Activated naive CD8-positive, alpha-beta T cell treated with anti-CD3 and anti-CD28 coated beads, Interleukin-2, amount 50 U/mL, for 16 hours (primary cell): ENCODE measurements at places on chromosomes 11 and 22.

DNA sequence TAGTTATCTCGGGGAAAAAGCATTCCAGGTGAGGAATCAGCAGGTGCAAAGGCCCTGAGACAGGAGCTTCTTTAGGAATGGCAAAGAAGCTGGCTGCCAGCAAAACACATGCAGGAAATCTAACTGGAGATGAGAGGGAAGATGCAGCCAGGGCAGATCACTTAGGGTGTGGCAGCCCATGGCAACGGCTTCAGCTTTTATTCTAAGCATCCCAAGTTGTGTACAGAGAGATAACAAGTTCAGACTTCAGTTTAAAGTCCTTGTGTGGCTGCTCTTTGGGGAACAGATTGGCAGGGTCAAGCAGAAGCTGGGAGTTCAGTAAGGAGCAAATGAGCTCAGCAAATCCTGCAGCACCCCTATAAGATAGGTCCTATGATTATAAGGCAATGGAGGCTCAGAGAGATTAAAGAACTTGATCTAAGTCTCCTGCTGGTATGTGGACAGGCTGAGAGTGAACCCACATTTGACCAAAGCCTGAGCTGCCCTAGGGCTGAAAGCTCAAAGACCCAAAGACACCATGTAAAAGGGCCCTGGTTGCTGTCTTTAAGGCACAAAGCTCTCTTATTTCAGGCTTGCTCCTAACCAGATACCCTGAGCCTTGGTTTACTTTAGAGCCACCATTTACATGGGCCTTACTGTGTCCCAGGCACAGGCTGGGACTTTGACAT, 466.8 kb downstream of the SOX6 start:
- DNase-seq, result no peak

GRCh38 chr11:16891165-16891564, 123.0 kb downstream of the PLEKHA7 start:
- no peak for DNase-seq

DNA sequence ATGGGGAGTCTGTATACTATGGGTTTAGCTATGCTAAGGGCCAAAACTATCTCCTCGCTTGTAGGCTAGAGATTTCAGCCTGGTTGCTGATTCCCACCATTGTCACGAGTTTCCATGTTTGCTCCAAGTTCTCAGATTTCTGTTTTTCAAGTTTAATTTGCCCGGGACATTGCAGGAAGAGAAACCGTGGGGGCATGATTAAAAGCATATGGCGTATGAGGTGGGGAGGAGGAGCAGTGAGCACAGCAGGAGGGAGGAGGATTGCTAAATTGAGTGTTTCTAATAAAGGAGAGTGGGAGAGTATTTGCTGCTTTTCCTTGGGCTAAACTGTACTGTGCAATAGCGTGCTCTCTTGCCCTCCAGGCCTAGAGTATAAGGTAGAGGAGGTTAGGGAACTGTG, 558.4 kb downstream of the METTL15 start:
- DNase-seq, result no peak

- DNase-seq, result no peak
These were observed 55.4 kb downstream of the PDE2A start for GRCh38 chr11:72618803-72619202.

DNA sequence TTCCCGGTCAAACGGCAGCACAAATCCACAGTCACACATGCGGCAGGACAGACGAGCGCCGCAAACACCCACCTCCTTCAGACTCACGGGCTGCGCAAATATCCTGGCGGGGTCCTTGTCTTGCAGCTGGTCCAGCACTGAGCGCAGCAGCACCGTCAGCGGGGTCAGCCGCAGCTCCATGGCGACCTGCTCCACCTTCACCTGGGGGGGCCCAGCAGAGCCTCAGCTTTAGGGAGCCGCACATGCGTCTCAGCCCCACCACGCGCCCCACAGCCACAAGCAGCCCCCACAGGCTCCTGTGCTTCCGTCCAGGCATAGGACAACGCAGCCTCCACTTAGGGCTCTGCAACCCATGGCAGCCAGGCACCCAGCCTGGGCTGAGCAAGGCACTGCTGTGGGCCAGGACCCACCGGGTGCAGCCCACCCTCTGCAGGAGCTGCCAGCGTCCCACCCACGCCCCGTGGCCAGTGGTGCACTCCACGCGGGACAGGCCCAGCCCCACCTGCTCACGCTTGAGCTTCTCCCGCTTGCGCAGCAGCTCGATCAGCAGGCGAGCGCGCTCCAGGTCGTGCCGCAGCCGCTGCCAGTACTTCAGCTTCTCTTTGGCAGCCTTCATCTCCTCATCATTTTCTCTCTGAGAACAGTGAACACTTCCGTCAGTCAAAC, 29.1 kb downstream of the BRD1 start:
- DNase-seq, result no peak

DNA sequence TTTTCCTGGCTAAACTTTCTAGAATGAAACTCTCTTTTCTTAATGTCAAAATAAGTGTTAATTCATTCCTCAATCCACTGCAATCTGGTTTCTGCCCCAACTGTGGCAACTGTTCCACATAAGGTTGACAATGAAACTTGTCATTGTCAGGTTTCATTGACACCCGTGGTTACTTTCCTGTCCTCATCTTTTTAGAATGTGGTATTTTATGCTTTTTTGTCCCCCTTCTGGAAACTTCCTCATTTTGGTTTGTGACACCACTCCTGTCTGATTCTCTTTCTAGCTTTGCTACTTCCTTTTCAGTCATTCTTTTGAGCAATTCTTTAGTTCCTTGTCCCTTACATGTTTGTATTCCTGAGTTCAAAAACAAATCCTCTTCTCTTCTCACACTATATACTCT, 7.5 kb upstream of the PDE3B start:
- DNase-seq, result no peak

- DNase-seq, result no peak
These were observed 20.5 kb upstream of the SLC17A6 start for GRCh38 chr11:22317656-22318055.

DNA sequence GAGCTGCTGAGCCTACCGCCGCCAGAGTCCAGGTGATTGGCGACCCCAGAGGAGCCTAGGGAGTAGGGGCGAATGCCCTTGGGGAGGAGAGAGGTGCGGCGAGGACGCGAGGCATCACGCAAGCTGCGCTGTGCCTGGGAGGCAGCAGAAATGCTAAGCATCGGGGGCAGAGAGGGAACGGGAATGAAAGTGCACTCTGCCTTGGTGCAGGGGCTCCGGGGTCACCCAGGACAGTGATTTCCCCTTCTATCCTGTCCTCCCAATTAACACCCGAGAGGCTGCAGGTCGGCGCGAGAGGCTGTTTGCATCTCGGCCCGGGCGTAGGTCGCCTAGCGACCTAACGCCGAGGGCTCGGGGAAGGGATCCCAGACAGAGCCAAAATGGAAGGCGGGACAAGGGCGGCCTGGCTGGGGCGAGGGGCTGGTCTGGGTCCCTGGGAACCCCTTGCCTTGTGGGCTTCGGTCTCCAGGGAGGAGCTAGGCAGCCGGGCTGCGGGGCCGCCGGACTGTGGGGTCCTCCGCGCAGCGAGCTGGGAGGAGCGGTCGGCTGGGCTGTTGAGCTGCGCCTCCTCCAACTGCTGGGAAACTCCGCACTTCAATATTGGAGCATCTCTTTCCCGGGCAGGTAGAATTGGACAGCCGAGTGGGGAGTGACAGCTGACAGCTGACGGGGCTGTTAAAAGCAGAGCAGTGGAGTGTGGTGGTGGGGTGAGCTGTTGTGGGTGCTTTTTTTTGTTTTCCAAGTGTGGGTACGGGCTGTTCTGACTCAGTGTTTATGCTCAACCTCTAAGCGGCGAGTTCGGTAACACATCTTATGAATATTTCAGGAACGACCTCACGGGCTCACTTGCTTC, 657 bp downstream of the ELMOD1 start:
- no peak for DNase-seq

DNA sequence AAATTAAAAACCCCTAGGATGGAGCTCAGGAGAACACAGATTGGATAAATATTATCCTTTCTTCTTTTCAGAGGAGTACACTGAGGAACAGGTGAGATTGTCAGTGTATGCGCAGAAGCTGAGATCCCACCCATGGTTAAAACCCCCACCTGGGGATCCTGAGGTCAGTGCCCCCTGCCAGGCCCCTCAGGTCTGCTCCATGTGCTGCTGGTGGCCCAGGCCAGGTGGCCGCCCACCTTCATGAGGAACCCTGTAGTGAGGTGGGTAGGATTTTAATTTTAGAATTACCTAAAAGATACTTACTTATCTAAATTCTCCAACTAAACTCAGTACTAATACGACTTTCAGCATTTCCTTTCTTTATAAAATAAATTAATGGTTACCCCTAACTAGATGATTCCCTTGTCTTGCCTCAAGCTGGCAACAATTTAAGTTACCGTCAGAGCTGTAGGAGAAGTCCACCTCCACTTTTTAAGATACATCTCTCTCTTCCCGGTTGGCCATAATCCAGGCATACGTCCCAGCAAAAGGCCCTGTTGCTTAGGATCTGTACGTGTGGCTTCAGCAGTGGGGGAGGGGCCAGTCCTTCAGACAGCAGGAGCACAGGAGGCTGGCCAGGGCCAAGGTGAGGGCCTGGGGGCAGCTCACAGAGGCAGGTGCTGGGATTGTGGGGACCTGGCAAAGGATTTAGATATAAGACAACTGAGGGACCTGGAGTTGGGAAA, 61.5 kb upstream of the PITPNB start:
- DNase-seq, result no peak

GRCh38 chr11:65329944-65330403, 3.7 kb upstream of the DPF2 start:
- DNase-seq, result peak; percentile 74

- DNase-seq, result no peak
These were observed 150.6 kb downstream of the DSCAML1 start for GRCh38 chr11:117646411-117646810.

- no peak for DNase-seq
These were observed 7.9 kb downstream of the NPTXR start for GRCh38 chr22:38835888-38836301.

DNA sequence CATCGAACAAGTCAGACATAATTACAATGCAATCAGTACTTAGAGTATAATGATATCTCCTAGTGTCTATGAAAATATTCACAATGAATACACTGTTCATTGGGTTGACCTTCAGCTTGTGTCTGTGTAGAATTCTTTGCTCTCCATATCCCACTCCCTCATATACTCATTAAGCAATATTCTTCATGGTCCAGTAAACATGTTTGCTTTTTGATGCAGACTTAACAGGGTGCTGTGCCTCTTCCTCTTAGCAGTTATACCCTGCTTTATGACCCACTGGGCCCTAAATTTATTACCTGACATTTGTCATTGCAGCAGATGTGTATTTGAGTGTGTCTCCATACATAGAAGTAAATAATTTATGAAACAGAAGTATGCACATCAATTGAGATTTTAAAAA, 352.5 kb upstream of the CCDC179 start:
- no peak for DNase-seq

GRCh38 chr11:34263441-34264091, 94.2 kb downstream of the ABTB2 start:
- no peak for DNase-seq

DNA sequence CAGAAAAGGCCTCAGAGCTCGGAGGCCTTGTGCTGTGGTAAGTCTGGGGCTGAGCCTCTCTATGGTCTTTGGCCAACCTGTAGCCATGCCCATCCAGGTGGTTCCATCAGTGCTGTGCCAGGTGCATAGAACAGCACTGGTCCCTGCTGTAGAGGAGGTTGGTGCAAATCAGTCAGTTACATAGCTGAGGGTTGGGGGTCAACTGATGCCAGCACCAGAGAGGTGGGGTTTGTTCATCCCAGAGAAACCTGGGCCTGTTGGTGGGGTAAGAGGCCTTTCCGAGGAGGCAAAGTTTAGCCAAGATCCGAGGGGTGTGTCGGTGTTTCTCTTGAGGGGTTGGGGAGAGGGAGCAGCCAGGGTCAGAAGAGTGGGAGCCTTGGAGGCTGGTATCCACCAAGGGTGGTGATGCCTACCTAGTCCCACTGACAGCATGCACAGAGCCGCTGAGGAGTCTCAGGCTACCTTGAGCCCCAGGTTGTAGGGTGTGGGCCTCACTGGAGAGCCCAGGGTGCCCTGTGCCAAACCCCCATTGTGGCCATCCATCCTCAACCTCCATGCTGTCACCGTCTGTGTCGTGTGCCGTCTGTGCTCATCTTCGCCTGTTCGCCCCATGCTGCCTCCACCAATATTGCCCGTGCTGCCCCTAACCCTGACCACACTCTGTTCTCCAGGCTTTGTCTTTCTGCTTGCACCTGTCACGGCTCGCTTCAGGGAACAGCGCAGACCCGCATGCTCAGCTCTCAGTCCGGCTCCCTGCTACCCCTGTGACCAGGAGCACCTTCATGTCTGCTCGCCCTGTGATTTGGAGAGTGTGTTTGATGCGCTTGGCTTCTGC, 78.7 kb upstream of the SUSD2 start:
- DNase-seq, result no peak

DNA sequence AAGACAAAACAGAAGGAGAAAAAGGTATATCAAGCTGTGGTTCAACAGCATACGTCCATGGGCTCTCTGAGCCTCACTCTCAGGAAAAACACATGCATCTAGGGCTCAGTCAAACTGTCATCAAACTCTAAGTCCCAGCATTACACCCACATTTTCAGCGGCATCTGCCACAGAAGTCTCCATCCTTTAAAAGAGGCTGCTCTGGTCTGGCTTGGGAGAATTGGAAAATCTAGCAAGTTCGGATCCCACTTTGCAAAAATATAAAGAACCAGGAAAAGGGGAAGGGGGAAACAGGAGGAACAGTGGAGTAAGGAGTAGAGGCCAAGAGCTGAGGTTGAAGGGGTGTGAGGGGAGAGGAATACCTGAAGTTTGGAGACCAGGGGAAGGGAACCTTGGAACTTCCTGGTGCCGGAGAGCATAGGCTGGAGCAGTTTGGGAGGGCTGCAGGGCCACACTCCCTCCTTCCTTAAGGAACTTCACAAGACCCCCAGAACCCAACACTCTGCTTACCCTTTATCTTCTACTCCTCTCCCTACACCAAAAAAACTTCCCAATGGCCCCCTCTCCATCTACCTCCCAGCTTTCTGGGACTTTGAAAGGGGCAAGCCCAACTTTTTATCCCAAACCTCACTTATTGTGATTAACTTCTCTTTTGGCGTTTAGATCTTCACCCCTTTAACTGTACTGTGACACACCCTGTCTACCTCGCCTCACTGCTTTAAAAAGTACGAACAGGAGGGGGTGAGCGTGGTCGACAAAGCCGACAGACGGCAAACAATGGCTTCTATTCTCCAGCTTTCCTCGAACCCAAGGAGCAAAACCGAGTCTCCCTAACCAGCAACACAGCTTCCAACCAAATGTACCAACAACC, 4.0 kb downstream of the PAX6 start:
- DNase-seq, result no peak

DNA sequence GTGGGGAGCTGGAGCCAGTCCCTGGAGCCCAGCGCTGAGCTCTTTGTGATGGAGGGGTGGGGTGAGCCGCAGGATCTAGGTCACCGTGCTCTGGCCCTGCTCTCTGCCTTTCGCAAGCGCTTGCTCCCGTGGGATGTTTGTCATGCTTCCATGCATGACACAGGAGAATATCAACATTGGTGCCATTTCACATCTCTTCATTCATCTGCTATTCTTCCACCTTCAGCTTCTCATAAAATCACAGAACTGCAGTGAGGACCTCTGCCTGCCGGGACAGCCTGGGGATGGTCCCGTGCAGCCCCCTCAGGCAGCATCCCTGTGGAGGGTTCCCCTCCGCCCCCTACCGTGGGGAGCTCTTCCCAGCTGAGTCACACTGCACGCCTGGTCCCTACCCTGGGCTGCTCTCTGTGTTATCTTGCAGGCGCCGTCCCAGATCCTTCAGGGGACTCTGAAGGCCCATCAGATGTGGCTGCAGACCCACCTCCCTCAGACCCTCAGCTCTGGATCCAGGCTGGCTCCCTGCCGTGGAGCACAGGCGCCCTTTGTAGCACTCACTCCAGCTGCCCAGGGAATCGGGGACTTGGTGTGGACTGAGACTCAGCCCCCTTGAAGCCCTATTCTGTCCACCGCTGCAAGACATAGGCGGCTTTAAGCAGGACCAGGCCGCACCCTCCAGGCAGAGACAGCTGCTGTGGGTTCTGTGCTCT, 5.1 kb upstream of the SEPTIN5 start:
- no peak for DNase-seq
